ENCODE measurements at places on chromosomes 6 and 20. TPM values are rescaled to one million over a fixed set of nuclear protein-coding genes. Genes with fewer than 3 reads are reported as not detected.
A peak's percentile ranks its signal among the peaks of the same experiment; 100 is the strongest.

DNA sequence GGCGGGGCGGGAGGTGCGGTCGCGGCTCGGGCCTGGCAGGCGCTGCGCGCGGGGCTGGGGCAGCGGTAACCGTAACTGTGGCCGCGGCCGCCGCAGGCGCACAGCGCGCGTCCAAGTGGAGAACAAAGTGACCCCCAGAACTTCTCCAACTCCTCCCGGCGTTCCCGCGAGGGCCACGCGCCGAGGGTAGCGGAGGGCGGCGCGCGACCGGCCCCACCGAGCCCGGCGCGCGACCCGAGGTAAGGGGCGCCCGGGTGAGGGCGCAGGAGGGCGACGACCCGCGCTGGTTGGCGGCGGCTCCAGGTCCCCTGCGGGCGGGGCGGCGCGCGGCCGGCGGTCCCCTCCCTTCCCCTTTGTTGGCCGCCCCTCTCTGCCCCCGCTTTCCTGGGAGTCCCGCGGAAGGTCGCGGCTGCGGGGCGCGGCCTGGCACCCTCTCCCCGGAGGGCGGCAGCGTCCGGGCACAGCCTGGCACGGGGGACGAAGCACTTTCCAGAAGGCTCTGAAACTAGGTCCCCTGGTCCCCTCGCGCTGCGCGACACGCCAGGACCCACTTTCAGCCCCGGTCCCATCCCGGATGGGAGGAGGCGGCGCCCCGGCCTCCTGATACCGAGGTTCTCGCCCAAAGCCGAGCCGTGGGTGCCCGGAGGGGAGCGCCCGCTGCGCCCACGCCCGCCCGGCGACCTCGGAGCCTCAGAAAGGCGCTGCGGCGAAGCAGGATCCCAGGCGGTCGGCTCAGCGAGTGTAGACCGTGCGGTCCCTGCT, at the start of gene TIAM2:
TIAM2 (plus strand) TSS at position 62 of the 762 bp plus-strand sequence. CDS start 133,909 bp downstream, outside the sequence.
- DNase-seq = peak; percentile 40

DNA sequence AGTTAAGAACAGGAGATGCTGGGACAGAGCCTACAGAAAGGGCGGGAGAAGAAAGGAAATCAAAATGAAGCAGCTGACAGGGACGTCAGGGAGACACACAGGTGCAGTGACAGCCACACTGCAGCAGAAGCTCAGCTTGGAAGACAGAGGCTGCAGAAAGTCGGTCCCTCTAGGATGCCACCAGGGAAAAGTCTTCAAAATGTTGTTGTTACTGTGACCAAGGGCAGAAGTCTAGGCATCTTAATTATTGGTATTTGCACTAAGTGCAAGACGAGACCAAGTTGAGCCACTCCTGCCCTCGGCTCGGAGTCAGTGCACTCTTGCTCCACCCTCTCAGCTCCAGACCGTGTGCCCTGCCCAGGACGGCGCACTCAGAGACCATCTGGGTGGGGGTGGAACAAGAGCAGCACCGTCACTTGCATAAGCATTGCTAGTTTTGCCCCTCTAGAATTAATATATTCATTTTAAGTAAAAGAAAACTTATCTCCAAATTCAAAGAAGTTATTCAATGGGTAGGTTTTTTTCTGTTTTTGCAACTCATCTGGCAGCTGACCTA, 2.6 kb downstream of the PRR18 start:
- no peak for DNase-seq

DNA sequence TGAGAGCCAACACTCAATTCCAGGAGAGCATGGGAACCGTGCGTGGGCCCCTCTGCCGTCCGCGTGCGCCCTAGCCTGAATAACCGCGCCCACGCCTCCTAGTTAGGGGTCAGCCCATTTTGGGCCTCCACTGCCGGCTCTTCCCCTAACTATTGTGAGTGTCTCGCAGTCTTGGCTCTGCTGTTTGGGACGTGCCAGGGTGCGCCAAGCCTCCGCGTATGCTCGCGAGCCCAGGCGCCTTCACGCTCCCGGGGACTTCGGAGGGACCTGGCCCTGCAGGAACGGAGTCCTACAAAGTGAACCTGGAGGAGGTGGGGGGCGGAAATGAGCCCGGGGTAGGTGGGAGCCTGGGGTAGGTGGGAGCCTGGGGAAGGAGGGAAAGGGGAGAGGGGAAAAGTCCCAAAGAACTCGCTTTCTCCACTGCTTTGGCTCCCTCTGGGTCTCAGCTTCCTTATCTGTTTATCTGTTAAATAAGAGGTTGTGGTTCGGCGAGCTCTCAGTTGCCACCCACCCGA, 873 bp upstream of the GCM2 start:
- DNase-seq = no peak

GRCh38 chr6:7148100-7148822, 40.5 kb downstream of the RREB1 start:
- peak; percentile 88 for DNase-seq

CST5 gene
- total RNA-seq = not detected

CD83 gene
- total RNA-seq = 8.9 TPM

ALDH8A1 gene
- not detected for total RNA-seq

- DNase-seq = peak; percentile 18
These were observed 508.9 kb upstream of the SOX4 start for GRCh38 chr6:21084656-21085055.

TBPL1 gene
- 56.6 TPM for total RNA-seq

FAM83C gene
- not detected for total RNA-seq

Measured in M059J (cell line).